ENCODE measurements at places on chromosomes 3 and 15.

DNA sequence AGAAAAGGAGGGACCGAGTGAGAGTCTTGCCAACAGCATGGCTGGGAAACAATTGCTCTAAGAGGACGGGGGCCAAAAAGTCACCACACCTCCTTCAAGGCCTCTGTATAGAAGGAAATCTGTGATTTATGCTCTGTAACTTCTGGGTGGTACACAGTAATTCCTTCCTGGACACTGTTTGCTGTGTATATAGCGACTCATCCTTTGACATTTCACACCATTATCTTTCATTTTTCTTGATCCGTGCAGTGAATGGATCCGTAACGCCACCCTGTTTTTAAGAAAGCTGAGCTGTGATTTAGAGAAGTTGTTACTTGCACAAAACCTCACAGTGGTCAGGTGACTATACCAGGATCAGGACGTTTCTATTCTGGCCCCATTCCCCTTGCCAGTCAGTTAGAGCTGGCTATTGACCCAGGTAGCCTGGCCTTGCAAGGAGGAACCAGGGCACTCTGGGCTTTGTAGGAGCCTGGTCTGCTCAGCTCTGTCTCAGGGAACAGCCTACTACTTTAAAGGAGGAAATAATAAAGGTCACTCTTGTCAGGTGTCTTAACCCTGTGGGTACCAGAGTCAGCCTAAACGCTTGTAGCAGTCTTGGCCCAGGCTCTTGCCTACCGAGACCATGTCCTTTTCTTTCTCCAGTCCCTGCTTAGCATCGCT, 86.5 kb upstream of the MYZAP start:
- no peak for DNase-seq

- DNase-seq, result no peak
These were observed 63.4 kb downstream of the USP13 start for GRCh38 chr3:179716226-179716625.

DNA sequence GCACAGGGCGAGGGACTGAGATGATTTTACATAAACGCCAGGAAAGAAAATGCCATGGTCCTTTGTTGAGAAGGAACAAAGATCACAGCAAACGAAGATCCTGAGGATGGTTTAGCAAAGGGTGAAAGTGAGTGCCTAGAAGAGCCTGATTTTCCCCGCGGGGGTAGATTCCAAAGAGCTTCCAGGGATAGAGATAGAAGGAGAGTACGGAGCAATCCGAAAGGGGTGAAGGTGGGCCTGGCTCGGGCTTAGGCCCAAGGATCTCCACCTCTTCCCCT, 977 bp downstream of the CDC25A start:
- DNase-seq, result no peak

- DNase-seq, result no peak
These were observed 55.3 kb downstream of the BBX start for GRCh38 chr3:107578091-107578490.

DNA sequence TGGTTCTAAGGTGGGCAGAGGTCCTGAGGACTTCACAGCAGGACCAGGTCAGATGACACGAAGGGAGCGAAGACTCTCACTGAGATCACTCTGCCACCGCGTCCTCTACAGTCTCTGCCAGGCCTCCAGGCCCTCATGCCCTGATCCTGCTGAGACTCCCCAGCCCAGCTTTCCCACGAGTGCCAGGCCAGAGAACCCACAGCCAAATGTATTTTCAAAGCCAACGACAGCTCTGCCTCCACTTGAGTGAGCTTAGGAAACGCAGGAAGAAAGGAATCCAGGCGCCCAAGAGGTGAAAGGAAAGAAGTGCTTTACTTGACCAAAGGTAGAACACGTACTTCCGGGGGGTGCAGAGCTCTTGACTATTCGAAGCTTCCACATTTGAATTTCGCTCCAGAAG, 275.0 kb downstream of the XXYLT1 start:
- peak; percentile 22 for DNase-seq

DNA sequence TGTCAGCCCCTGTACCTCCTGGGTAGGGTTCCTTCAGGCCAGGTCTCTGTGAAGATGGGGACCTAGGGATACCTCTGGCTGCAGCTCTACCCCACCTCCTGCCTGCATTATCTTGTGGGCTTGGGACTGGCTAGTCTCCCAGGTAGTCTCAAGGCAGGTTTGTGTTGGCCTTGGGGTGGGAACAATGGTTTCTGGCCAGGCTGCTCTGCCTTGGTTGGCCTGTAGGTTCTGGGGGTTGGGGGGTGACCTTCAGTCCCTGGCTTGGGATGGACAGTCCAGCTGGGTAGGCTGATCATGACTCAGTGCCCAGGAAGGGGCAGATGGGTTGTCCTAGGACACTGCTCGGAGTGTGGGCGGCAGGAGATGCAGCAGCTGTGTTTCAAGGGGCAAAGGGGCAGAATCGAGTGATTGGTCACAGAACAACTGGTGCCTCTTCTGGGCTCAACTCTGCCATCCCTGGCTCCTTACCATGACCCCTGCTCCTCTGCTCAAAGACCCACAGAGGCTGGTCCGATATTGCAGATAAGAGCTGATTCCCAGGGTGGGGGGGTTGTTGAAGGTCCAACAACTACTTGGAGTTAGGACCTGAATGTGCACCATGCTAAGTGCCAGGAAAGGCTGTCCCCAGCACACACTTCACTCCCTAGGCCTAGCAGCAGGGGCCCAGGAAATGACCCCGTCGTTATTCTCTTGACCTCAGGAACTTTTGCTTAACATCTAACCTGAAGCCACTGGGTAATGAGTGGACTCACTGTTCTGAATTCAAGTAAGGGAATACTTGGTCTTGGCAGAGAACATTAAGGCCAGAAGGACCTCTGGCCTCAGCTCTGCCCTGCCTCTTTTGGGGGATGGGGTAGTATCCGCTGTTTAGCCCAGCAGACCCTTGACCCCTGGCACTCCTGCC, 18.1 kb upstream of the BSN start:
- no peak for DNase-seq

DNA sequence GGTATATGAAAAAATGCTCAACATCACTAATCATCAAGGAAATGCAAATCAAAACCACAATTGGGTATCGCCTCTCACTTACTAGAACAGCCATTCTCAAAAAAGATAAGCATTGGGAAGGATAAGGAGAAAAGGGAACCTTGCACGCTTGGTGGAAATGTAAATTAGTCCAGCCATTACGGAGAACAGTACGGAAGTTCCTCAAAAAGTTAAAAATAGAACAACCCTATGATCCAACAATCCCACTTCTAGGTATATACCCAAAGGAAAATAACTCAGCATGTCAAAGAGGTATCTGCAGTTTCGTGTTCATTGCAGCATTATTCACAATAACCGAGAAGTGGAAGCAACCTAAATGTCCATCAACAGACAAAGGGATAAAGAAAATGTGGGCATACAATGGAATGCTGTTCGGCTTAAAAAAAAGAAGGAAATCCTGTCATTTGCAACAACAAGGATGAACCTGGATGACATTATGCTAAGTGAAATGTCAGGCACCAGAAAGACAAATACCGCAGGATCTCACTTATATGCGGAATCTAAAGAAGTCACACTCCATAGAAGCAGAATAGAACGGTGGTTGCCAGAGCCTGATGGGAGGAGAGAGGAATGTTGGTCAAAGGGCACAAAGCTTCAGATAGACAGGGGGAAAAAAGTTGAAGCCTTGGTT, 11.7 kb upstream of the CMTM7 start:
- DNase-seq, result no peak

- no peak for DNase-seq
These were observed 30.4 kb downstream of the THSD4 start for GRCh38 chr15:71145648-71146047.

DNA sequence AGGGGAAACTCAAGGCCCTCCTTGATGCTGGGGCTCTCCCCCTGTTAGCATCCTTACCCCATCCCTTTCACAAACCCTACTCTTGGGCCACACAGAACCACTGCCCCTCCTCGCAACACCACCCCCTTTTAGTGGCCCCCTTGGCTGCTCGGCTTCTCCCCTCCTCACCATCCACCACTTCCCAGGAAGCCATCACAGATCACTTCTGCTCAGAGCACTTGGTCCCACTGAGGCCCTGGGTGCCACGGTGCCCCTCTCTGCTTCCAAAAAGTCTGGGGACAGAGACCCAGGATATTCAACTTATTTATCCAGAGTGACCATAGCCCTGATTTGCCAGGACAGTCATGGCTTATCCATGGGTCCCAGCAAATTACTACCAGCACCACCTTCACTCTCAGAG, 2.4 kb downstream of the RHCG start:
- DNase-seq, result peak; percentile 29

- DNase-seq, result no peak
These were observed 188.1 kb upstream of the SEMA6D start for GRCh38 chr15:47529241-47529640.

- no peak for DNase-seq
These were observed 313.3 kb downstream of the SATB1 start for GRCh38 chr3:18111796-18112232.

DNA sequence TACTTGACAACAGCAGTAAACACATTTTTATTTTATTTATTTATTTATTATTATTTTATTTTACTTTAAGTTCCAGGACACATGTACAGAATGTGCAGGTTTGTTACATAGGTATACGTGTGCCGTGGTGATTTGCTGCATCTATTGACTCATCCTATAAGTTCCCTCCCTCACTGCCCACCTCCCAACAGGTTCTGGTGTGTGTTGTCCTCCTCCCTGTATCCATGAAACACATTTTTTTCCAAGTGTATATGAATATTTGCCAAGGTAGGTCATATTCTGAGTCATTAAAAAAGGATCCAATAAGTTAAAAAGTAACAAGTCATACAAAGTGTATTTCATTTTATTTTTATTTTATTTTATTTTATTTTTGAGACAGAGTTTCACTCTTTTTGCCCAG, 567.3 kb upstream of the KCNMB2 start:
- no peak for DNase-seq

- DNase-seq, result peak; percentile 83
These were observed 868 bp upstream of the TMEM87A start for GRCh38 chr15:42273900-42274701.

- no peak for DNase-seq
These were observed 69.1 kb downstream of the CHCHD6 start for GRCh38 chr3:126773167-126773566.

- peak; percentile 84 for DNase-seq
These were observed 604 bp upstream of the TJP1 start for GRCh38 chr15:29822684-29823459.

GRCh38 chr3:12507591-12508281, 23.5 kb downstream of the TSEN2 start:
- no peak for DNase-seq

- DNase-seq, result no peak
These were observed 41.9 kb downstream of the FMN1 start for GRCh38 chr15:33152502-33153109.

GRCh38 chr3:31981206-31982181, at the start of the genes OSBPL10 and ZNF860:
OSBPL10 (minus strand) TSS chr3:31981262; CDS start chr3:31981179, 83 bp downstream.
ZNF860 (plus strand) TSS chr3:31981750; CDS start chr3:31989080, 7,330 bp downstream.
- peak; percentile 92 for DNase-seq

DNA sequence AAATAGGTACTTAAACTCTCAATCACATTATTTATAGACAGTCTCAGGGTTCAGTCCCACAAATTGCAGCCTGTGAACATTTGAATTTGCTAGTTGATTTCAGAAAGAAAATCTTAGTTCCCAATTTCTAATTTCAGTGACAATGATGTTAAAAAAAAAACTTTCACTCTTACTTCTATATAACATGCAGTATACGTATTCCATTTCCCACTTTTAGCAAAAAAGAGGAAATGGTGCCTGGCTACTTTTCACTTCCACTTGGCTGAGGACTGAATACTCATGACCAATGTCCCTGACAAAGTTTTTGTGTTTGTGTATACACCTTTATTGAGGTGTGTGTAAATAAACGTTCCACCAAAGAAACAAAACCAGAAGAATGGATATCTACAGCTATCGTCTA, 32.1 kb upstream of the XCR1 start:
- no peak for DNase-seq

- DNase-seq, result no peak
These were observed 1.1 kb downstream of the NFKBIZ start for GRCh38 chr3:101850246-101851051.

DNA sequence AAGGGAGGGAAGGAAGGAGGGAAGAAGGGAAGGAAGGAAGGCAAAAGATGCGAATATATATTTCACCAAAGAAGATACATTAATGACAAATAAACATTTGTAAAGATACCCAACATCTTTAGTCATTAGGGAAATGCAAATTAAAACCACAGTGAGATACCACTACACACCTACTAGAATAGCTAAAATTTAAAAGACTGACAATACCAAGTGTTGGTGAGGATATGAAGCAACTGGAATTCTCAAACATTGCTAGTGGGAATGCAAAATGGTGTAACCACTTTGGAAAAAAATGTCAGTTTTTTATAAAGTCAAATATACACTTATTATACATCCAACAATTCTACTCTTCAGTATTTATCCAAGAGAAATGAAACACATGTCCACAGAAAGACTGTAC, 4.3 kb upstream of the COLQ start:
- DNase-seq, result no peak

DNA sequence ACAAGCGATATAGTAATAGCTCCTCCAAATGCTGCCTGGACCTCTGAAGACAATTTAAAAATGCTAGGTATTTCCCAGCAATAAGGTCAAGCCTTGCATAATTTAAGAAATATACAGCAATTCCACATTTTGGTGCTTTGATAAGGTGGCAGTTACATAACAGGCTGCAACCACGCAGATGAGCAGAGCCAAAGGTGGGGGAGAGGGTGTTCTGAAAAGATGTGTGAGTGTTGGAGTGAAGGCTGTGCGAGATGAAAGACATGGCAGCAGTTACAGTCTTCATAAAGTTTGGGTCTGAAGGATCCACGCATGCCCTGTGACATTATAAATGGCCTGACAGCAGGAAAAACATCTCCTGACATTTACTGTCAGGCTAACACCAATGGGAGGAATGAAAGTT, 26.1 kb downstream of the CTDSPL start:
- no peak for DNase-seq

GRCh38 chr3:102179326-102180177, 255.3 kb upstream of the ZPLD1 start:
- DNase-seq, result no peak

DNA sequence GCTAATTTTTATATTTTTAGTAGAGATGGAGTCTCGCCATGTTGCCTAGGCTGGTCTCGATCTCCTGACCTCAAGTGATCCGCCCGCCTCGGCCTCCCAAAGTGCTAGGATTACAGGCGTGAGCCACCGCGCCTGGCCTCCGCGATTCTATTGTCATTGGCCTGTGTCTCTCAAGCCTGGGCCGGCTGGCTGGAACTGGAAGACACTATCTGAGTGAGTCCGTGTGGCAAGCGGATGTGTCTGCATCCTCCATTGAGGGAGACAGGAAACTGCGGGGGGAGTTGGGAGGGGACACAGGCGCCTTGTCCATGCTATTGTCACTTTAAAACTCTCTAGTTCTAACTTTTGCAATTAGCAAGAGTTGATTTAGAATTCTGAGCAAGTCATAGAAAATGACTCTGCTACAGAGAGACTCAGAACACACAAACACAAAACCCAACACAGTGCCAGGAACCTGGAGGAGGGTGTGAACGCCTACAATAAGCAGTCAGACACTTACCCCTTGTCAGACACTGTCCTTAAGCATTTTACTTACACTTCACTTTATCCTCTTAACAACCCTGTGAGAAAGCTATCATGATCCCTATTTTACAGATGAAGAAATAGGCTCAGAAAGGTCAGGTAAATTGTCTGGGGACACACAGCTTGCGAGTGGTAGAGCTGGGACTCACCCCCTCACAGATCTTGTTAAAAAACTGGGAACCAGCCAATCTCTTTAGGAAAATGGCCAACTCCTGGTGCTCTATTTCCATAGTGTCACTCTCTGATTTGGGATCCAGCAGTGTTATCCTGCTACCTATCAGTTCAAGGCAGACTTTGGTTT, 38.7 kb downstream of the ANP32A start:
- no peak for DNase-seq
